Pancreas (tissue), 10 donors: ENCODE measurements at places on chromosomes 12 and 14. TPM values are rescaled to one million over a fixed set of nuclear protein-coding genes. Genes with fewer than 3 reads are reported as not detected.

GRCh38 chr14:77203611-77204458 lies 22.2 kb downstream of the TMEM63C start:
- H3K4me1 ChIP-seq = no peaks in the 10 kb centered on the region
- H3K4me3 ChIP-seq = no peak overlapping the region
- H3K27ac ChIP-seq = no peak overlapping the region
- no peaks in the 10 kb centered on the region for H3K27me3 ChIP-seq

The HRK gene
- 0.16 TPM for total RNA-seq

- no peaks in the 10 kb centered on the region for H3K27me3 ChIP-seq
- no peak for DNase-seq
- H3K4me1 ChIP-seq = no peaks in the 10 kb centered on the region
- no peak overlapping the region for H3K4me3 ChIP-seq
- no peaks in the 10 kb centered on the region for H3K36me3 ChIP-seq
Observed at GRCh38 chr14:96904201-96904600, 107.0 kb downstream of the VRK1 start.

DNA sequence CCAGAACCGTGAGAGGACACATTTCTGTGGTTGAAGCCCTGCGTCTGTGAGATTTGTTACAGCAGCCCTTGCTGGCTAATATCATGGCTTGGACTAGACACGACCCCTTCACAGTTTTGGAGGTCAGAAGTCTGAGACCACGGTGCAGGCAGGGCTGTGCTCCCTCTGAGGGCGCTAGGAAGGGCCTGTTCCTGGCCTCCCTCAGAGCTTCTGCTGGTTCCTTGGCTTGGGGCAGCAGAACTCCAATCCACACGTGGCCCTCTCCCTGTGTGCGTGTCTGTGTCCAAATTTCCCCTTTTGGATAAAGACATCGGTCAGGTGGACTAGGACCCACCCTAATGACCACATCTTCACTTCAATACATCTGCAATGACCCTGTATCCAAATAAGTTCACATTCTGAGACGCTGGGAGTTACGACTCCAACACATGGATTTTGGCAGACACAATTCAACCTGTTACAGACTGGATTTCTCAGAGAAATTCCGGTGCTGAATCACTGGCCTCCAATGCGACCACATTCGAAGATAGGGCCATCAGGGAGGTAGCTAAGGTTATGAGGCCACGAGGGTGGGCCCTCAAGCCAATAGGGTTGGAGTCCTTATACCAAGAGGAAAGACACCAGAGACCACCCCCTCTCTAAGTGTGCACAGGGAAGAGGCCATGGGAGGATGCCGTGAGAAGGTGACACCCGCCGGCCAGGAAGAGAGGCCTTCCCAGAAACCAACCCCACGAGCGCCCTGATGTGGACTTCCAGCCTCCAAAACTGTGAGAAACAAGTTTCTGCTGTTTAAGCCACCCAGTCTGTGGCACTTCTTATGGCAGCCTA lies 43.6 kb upstream of the PPP2R5C start:
- no peak overlapping the region for H3K27ac ChIP-seq
- no peak overlapping the region for H3K4me3 ChIP-seq
- no peaks in the 10 kb centered on the region for H3K27me3 ChIP-seq
- H3K36me3 ChIP-seq = no peaks in the 10 kb centered on the region
- peak; percentile 3 for DNase-seq
- no peaks in the 10 kb centered on the region for H3K4me1 ChIP-seq

DNA sequence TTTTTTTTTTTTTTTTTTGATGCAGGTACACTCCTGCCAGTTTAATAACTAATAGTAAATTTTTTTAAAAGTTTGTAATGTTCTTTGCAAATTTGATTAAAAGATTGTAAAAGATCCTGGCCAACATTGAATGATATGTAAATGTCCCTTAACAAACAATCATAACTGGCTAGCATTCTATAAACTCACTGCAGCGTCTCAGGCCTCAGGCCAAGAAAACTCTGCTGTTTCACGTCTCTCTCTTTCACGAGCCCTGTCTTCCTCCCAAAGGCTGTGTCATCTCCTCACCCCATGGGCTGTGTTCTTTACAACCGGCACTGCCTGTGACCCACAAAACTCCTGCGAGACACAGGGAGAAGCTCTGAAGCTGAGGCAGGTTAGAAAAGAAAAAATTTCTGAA lies 103.3 kb downstream of the NUAK1 start:
- DNase-seq = no peak
- H3K27me3 ChIP-seq = no peaks in the 10 kb centered on the region
- H3K36me3 ChIP-seq = no peaks in the 10 kb centered on the region
- H3K27ac ChIP-seq = no peak overlapping the region

The TAS2R42 gene
- total RNA-seq = not detected

- H3K27ac ChIP-seq = no peak overlapping the region
- H3K36me3 ChIP-seq = no peaks in the 10 kb centered on the region
- H3K27me3 ChIP-seq = no peaks in the 10 kb centered on the region
- DNase-seq = no peak
- no peak overlapping the region for H3K4me3 ChIP-seq
Observed at GRCh38 chr12:89783359-89784060, 74.9 kb upstream of the ATP2B1 start.

DNA sequence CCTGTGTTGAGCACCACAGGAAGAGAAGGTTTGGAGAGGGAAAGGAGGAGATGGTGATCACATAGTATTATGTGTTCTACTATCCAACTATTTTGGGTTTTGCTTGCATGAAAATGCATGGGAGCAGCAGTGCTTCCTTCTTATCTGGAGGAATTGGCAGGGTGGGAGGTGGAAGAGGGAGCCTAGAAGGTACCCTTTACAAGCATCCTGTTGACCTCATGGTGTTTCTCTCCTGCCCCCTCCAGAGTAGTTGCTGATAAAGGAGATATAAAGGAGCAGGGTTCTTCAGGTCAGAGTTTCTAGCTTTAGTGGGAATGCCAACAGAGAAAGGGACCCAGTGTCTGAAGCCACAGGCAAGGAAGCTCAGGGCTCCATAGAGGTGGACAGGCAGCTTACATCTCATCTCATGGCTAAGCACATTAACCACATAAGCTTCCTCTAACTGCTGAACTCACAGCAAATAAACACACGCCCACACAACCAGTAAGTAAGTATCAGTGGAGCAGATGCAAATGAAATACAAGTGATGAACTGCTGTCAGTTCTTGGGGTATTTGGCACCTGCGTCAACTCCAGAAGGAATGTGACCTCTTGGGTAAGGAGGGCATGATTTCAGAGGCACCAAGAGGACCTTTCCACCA lies 174.2 kb upstream of the SLC38A2 start:
- H3K27me3 ChIP-seq = no peaks in the 10 kb centered on the region
- H3K36me3 ChIP-seq = no peaks in the 10 kb centered on the region
- no peak overlapping the region for H3K27ac ChIP-seq
- H3K4me3 ChIP-seq = no peak overlapping the region
- no peaks in the 10 kb centered on the region for H3K4me1 ChIP-seq

DNA sequence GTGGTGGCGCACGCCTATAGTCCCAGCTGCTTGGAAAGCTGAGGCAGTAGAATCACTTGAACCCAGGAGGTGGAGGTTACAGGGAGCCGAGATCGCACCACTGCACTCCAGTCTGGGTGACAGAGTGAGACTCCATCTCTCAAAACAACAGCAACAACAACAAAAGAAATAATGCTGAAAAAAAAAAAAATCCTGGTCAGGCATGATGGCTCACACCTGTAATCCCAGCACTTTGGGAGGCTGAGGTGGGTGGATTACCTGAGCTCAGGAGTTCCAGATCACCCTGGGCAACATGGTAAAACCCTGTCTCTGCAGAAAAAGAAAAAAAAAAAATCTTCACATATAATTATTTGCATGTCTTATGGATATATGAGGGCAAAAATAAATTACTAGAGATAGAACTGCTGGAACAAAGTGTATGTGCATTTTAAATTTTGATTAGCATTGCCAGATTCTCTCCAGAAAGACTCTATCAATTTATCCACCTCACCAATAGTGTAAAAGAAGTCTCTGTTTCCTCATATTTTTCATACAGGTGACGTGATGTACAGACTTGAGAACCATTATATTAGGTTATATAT lies 75.4 kb downstream of the ATXN2 start:
- no peak overlapping the region for H3K27ac ChIP-seq
- no peaks in the 10 kb centered on the region for H3K4me1 ChIP-seq
- DNase-seq = no peak
- H3K27me3 ChIP-seq = no peaks in the 10 kb centered on the region
- no peak overlapping the region for H3K4me3 ChIP-seq
- H3K36me3 ChIP-seq = peaks cover 21% of the 10 kb centered on the region

The NINJ2 gene
- total RNA-seq = 1.8 TPM

- no peaks in the 10 kb centered on the region for H3K4me1 ChIP-seq
- no peaks in the 10 kb centered on the region for H3K27me3 ChIP-seq
- no peak overlapping the region for H3K4me3 ChIP-seq
- no peak for DNase-seq
- no peaks in the 10 kb centered on the region for H3K36me3 ChIP-seq
- H3K27ac ChIP-seq = no peak overlapping the region
Observed at GRCh38 chr14:96055065-96055752, 16.0 kb downstream of the C14orf132 start.

GRCh38 chr12:84329938-84330337 lies 582.7 kb downstream of the SLC6A15 start:
- DNase-seq = no peak
- H3K4me1 ChIP-seq = no peaks in the 10 kb centered on the region
- H3K4me3 ChIP-seq = no peak overlapping the region
- H3K27me3 ChIP-seq = no peaks in the 10 kb centered on the region

DNA sequence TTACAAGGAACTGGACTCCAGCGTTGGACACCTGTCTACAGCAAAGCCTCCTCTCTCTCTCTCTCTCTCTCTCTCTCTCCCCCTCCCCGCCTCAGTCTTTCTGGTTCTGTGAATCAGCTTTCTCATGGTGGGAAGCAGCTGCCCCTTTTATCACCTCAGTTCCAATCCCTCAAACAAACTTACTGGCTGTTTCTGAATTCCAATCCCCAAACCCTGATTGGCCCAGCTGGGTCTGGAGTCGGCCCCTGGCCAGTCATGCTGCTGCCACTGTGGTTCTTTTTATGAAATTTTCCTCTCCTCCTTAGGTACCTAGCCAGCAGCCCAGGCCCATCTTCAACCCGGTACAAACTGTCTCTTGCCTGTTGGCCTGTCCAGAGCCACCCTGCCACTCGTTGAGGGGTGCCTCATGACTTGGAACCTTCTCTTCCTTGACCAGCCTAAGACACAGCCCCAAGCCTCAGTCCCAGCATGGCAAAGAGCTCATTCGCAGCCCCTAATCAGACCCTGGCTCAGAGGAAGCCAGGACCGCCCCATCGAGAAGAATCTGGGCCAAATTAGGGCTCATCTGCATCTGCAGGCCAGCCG lies 9.4 kb upstream of the MORN3 start:
- no peaks in the 10 kb centered on the region for H3K4me1 ChIP-seq
- no peak for DNase-seq
- H3K27me3 ChIP-seq = no peaks in the 10 kb centered on the region
- no peak overlapping the region for H3K27ac ChIP-seq

GRCh38 chr14:104872469-104873341 lies 7.6 kb downstream of the CEP170B start:
- H3K27me3 ChIP-seq = no peaks in the 10 kb centered on the region
- DNase-seq = no peak
- no peak overlapping the region for H3K4me3 ChIP-seq

- no peaks in the 10 kb centered on the region for H3K4me1 ChIP-seq
- peak; percentile 62 for DNase-seq
- H3K27ac ChIP-seq = no peak overlapping the region
- no peaks in the 10 kb centered on the region for H3K36me3 ChIP-seq
- H3K4me3 ChIP-seq = no peak overlapping the region
- no peaks in the 10 kb centered on the region for H3K27me3 ChIP-seq
Observed at GRCh38 chr14:104564744-104565679, 14.6 kb upstream of the C14orf180 start.

The SERPINA10 gene
- total RNA-seq = 0.19 TPM

DNA sequence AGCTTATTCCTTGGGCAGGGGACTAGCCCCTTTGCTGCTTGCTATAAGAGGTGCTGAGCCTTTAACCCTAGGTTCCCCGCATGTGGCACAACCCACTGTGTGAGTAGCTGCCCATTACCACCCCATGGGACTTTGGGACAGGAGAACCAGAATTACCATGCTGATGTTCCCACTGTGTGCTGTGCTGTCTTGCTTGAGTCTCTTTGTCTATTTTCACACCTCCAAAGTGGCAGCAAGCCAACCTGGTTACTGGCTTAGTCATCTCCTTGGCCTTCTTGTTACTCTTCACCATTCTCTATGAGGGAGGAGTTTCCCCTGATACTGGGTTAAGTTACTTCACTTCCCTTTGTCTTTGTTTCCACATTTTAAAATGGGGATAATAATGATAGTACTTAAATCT lies 73.4 kb upstream of the ETV6 start:
- H3K27me3 ChIP-seq = no peaks in the 10 kb centered on the region
- no peak overlapping the region for H3K4me3 ChIP-seq
- no peak for DNase-seq
- H3K27ac ChIP-seq = no peak overlapping the region
- no peaks in the 10 kb centered on the region for H3K36me3 ChIP-seq
- no peaks in the 10 kb centered on the region for H3K4me1 ChIP-seq

The RGS6 gene
- 0.06 TPM for total RNA-seq

The SLC10A1 gene
- total RNA-seq = not detected

The B4GALNT3 gene
- total RNA-seq = 5.8 TPM

DNA sequence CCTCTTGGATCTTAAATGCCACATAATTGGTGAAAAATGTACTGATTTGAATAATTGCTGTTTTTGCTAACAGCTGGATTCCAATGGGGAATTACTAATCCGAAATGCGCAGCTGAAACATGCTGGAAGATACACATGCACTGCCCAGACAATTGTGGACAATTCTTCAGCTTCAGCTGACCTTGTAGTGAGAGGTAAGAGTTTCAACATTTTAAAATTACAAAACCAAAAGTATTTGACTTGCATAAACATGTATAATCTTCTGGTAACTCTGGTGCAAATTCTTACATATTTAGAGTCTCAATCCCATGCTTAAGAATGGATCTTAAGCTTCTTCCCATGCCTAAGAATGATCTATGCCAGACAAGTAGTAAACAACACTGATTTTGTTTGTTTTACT lies 229.1 kb upstream of the PDZRN4 start:
- H3K4me1 ChIP-seq = no peaks in the 10 kb centered on the region
- DNase-seq = no peak
- no peak overlapping the region for H3K4me3 ChIP-seq
- no peaks in the 10 kb centered on the region for H3K27me3 ChIP-seq
- no peaks in the 10 kb centered on the region for H3K36me3 ChIP-seq

- no peak overlapping the region for H3K27ac ChIP-seq
- no peaks in the 10 kb centered on the region for H3K27me3 ChIP-seq
- no peak overlapping the region for H3K4me3 ChIP-seq
- H3K36me3 ChIP-seq = no peaks in the 10 kb centered on the region
- H3K4me1 ChIP-seq = no peaks in the 10 kb centered on the region
- DNase-seq = no peak
Observed at GRCh38 chr12:22866406-22866805, 241.4 kb downstream of the ETNK1 start.

DNA sequence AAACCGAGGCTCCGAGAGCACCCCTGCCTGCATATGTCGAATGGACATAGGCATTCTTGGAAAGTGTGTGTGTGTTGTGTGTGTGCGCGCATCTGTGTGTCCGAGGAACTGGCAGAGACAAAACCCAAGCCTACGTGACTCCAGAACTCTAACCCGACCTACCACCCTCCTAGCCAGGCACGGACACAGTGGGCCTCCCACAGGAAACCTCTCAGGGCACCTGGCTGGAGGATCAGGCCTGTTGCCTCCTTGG lies 556 bp upstream of the PGF start:
- H3K27ac ChIP-seq = no peak overlapping the region
- DNase-seq = no peak
- peaks cover 6% of the 10 kb centered on the region for H3K4me1 ChIP-seq
- H3K36me3 ChIP-seq = no peaks in the 10 kb centered on the region
- peak overlapping the region; percentile 47 for H3K4me3 ChIP-seq
- no peaks in the 10 kb centered on the region for H3K27me3 ChIP-seq

The CYP27B1 gene
- total RNA-seq = 5.7 TPM
